SJCRH30 (cell line): ENCODE measurements at places on chromosomes 6 and 20. TPM values are rescaled to one million over a fixed set of nuclear protein-coding genes. Genes with fewer than 3 reads are reported as not detected.

DNA sequence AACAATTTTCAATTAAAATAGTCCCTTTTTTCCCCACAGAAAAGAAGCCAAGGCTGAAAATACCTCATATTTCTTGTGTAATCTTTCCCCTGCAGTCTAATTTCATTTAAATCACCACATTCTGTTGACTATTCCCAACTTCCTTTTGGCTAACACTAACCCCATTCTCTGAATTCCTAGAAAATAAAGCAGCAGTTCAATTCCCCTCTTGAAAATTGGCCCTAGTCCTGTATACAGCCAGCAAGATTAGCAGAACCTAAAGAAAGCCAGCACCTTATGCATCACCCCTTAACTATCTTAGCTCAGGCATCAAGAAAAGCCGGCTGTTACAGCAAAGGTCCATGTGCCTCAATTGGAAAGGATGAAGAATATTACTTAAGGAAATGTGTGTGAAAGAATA is 69.7 kb downstream of the MDN1 start:
- DNase-seq = no peak

GRCh38 chr6:27872642-27873020 is 39.6 kb downstream of the OR2B2 start:
- DNase-seq = no peak

DNA sequence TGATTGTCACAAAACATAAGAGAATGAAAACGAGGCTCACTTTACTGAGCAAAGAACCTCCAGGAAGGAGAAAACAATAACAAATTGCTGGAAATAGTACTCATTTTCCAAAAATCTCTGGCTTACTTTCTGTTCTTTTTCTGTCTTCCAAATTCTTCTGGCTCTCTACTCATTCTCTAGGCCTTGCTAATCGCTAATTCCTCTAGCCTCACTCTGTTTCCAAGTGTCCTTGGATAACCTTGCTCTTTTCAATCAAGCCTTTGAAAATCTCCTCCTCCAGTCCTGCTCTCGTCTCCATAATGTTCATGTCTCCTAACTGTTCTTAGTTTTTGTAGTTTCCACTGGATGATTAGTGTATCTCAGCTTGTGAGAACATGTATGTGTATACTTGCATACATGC is 96.2 kb upstream of the MAP7 start:
- no peak for DNase-seq

- no peak for DNase-seq
Measured at GRCh38 chr6:48429021-48429420, 318.0 kb upstream of the PTCHD4 start.

Gene FRMD1
- not detected in 2 replicates for total RNA-seq

- no peak for DNase-seq
Measured at GRCh38 chr20:35854713-35855348, 83.0 kb downstream of the PHF20 start.

- DNase-seq = no peak
Measured at GRCh38 chr6:131043902-131044447, 19.1 kb downstream of the EPB41L2 start.

DNA sequence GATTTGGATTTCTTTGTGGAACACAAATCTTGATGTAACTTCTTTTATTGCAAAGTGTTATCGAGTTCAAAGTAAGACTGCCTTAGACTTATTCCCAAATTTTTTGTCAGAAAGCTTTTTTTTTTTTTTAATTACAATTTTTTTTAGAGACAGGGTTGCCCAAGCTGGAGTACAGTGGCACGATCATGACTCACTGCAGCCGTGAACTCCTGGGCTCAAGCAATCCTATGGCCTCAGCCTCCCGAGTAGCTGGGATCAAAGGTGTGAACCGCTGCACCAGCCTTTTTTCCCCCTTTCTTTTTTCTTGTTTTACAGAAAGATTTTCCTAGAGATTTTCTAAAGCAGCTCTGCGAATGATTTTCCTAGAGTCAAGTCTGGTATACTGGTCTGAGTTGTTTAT is 2.8 kb downstream of the RIOK1 start:
- no peak for DNase-seq

Gene BTBD9
- total RNA-seq = 5.7 and 6.2 TPM in 2 replicates

Gene CTCFL
- 0.06 TPM in 1 of 2 replicates, not detected in the other for total RNA-seq

Gene REV3L
- 32.7 and 34.3 TPM in 2 replicates for total RNA-seq

GRCh38 chr6:45297320-45297719 is 30.8 kb upstream of the RUNX2 start:
- no peak for DNase-seq

GRCh38 chr20:59937150-59937549 is 3.0 kb downstream of the PPP1R3D start:
- no peak for DNase-seq

GRCh38 chr6:1190366-1190765 is 121.5 kb upstream of the FOXQ1 start:
- DNase-seq = peak; percentile 40

Gene GHRH
- not detected in 2 replicates for total RNA-seq

- DNase-seq = no peak
Measured at GRCh38 chr20:58006346-58007316, 221.8 kb downstream of the ANKRD60 start.

Gene KIFC1
- total RNA-seq = 80.5 and 84.5 TPM in 2 replicates

GRCh38 chr20:32204205-32205109 is 3.1 kb downstream of the PLAGL2 start:
- DNase-seq = no peak

DNA sequence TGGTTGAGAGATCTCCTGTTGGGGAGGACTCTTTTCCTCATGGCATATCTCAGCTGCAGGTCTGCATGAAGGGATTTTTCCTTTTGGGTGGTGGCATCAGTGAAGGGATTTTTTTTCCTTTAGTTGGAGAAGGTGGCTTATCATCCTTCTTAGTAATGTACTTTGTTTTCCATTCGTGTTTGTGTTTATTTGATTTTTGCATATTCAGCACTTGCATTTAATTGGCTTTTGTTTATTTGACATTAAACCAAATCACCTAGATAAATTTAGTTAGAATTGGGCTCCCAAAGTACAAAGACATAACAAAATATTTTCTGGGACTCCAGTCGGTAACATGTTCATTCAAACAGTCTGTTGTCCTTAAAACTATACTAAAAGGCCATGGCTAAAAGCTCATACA is 56.2 kb upstream of the MANEA start:
- DNase-seq = no peak

DNA sequence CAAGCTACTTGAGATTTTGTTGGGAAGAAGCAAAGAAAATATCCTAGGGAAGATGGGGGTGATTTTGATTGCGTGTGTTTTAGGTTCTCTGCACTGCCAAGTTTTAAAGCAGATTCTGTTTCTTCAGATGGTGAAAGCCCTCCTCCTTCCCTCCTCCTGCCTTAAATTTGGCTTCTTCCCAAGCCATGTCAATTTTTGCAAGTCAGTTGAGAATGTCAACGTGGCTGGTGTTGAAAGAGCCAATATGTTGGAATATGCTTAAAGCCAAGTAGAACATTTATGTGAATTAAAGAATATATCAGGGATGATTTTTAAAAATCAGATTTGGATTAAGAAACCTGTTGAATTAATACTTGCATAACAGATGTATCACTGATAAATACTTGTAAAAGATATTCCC is 270.8 kb downstream of the ARID1B start:
- DNase-seq = no peak

DNA sequence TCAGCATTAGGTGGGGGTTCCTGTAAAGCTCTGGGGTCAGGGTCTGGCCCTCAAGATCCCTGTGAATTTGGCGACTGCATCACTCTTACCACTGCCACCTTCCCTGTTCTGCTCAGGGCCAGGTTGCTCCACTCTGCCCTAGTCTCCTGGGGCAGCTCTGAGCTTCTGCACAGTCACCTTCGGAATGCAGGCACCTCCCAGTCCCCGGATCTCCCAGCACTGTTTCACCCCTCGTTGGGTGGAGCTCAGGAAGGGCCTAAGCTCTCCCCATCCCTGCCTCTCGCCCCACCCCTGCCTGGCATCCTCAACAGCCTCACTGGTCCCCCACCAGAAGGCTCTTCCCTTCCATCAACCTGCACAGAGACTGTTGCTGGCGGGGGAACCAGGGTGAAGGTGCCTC is 46.2 kb downstream of the YTHDF1 start:
- DNase-seq = no peak

GRCh38 chr6:148952147-148953035 is 205.6 kb downstream of the UST start:
- DNase-seq = no peak

- no peak for DNase-seq
Measured at GRCh38 chr6:15017803-15018202, 228.1 kb upstream of the JARID2 start.

Gene IL17F
- total RNA-seq = not detected in 2 replicates

GRCh38 chr6:78093906-78094305 is 441.1 kb downstream of the MEI4 start:
- DNase-seq = no peak

DNA sequence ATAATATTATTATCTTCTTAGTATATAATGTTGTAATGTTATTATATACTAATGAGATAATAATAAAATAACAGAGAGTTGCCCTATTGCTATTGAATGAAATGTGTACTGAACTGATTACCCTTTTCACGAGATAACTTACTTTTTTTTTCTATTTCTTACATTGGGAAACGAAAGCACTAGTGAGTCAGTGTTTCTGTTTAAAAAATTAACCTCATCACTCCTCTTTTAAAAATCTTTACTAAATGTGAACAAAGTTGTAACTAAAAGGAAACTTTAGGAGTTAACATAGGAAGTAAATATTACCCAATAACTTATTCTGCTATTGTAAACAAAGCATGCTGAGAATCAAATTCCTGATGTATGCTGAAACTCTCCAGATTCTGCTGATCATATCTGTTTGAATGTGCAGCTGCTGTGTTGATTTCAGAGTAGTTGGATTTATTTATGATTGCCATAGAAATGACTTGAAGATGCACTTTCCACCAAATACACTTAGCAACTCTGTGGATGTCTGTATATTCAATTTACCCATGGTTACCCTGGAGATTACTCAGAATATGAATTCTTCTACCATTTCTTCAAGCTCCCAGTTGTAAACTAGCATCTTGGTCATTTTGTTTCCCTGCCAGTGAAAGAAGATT is 523.4 kb downstream of the TENT5A start:
- DNase-seq = no peak

- DNase-seq = no peak
Measured at GRCh38 chr6:138654715-138655634, 118.6 kb upstream of the CCDC28A start.

DNA sequence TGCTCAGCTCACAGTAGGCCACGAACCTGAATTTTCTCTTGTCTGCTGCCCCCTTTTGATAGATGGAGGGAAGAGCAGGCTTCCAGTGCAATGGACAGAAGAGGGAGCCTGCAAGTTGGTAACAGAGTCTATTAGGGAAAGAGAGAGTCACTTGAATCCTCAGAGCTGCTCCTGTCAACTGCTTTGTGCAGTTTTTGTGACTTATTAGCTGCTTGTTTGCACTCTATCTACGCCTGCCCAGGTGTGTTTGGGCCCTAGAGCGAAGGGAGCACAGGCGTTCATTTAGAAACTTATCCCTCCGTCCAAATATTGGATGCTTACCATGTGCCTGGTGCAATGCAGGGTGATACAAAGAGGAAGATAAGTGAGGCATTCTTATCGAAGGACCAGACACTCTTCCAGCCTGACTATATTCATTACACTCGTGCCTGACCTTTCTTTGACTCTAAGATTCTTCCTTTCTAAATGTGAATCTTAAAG is 11.6 kb upstream of the SLC2A12 start:
- peak; percentile 57 for DNase-seq

GRCh38 chr20:3847429-3847940 is 851 bp downstream of the MAVS start:
- no peak for DNase-seq

Gene PPP1R3D
- total RNA-seq = 4.4 and 4.7 TPM in 2 replicates

DNA sequence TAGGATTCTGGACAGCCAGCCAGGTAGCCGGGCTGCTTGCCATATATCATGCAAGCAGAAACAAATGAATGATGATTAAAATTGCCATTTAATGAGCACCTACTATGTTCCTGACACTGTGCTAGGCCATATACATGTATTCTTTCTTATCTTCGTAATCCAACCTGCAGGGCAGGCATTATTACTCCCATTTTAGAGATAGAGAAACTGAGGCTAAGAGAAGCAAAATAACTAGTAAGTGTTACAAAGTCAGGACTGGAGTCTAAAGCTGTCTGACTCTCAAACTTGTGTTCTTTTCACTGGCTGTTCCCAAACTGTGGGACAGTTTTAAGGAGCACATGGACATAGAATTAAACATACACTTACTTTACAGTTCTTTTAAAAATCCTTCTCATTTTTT is 2.0 kb downstream of the CD40 start:
- no peak for DNase-seq

DNA sequence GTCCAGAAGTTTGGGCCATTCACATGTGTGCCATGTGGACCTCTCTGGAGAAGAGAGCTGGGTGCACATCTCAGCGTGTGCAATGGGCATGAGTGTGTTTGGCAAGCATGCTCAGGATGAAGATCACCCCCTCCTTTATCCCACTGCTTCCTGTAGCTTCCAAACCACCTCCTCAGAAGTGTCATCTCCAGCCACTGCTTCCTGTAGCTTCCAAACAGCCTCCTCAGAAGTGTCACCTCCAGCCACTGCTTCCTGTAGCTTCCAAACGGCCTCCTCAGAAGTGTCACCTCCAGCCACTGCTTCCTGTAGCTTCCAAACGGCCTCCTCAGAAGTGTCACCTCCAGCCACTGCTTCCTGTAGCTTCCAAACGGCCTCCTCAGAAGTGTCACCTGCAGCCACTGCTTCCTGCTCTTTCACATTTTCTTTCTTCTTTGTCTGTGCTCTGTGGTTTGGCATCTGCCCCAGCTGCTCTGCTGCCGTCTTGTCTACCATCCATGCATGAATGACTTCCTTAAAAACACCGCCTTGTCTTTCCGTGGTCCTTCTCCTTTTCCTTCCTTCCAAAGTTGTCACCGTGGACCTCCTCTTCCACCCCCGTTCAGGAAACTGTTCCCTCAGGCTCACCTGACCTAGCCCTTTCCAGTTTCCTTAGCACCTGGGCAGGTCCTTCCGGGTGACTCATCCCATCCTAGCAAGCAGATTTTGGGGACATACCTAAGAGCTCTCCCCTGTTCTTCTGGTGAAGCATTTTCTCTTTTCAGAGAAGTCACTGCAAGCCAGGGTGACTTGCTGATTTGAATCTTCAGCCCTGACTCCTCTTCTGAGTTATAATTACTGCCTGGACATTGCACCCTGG is 43.5 kb upstream of the TIAM2 start:
- DNase-seq = no peak

- no peak for DNase-seq
Measured at GRCh38 chr6:40881501-40881900, 157.5 kb downstream of the UNC5CL start.

DNA sequence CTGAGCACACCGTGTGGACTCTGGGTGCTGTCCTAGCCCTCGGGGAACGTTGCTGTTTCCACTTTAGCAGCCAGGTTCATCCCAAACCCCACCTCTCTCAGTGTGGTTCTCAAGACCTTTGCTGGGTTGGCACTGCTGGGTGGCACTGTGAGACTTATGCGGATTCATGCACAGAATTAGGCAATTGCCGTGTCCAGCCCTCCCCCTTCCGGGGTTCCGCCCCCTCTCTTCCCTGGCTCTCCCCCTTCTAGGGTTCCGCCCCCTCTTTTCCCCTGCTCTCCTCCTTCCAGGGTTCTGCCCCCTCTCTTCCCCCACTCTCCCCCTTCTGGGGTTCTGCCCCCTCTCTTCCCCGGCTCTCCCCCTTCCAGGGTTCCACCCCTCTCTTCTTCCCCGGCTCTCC is 39.8 kb upstream of the SLCO4A1 start:
- DNase-seq = no peak

- DNase-seq = no peak
Measured at GRCh38 chr6:133159255-133159795, 81.8 kb upstream of the EYA4 start.

GRCh38 chr6:41594326-41594725 is 43.9 kb upstream of the MDFI start:
- no peak for DNase-seq
